ENCODE measurements at places on chromosomes 2 and 18. TPM values are rescaled to one million over a fixed set of nuclear protein-coding genes. Genes with fewer than 3 reads are reported as not detected.

- DNase-seq: no peak
These were observed 13.4 kb downstream of the PPP1R7 start for GRCh38 chr2:241163601-241164118.

NEMP2 gene
- total RNA-seq: 4.9 TPM

- DNase-seq: peak; percentile 58
These were observed 327.6 kb downstream of the NCKAP5 start for GRCh38 chr2:133240491-133241223.

GRCh38 chr2:200383380-200384110 is 77.1 kb downstream of the SPATS2L start:
- DNase-seq: no peak

GRCh38 chr18:10049747-10050146 is 135.9 kb downstream of the VAPA start:
- no peak for DNase-seq

DNA sequence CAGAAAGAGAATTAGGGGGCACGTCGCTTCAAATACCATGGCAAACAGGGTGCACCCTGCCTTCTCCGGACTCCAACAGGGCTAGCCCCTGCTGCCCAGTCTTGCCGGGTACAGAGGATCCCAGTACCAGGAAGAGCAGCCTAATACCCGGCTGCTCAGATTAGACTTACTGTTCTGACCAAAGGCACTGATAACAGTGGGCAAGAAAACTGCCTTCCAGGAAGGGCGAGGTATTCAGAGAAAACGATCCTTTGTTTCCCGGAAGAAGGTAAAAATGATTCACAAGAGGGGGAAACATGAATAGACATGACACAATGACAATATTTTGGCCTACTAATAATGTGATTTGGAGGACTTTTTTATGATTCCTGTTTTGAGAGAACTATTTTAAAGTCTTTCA is 99.9 kb downstream of the SS18 start:
- DNase-seq: no peak

GRCh38 chr2:227472265-227473121 is 537 bp downstream of the AGFG1 start:
- peak; percentile 23 for DNase-seq

DNA sequence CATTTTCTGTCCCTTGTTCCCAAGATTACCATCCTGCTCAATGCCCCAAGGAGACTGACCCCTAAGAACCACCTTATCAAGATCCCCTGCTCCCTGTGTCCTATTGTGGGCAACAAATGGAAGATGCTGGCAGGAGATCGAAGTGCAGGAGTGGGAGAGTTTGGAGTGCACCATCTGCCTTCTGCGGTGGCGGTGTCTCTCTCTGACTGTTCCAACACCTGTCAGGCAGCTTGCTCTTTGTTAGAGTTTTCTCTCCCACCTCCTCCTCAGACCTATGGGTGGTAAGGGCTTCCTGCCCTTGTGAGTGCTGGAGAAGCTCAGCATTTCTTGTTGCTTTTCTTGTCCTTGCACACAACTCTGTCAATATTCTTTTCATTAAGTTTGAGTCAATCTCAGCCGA is 64.1 kb upstream of the SPHKAP start:
- peak; percentile 76 for DNase-seq

DNA sequence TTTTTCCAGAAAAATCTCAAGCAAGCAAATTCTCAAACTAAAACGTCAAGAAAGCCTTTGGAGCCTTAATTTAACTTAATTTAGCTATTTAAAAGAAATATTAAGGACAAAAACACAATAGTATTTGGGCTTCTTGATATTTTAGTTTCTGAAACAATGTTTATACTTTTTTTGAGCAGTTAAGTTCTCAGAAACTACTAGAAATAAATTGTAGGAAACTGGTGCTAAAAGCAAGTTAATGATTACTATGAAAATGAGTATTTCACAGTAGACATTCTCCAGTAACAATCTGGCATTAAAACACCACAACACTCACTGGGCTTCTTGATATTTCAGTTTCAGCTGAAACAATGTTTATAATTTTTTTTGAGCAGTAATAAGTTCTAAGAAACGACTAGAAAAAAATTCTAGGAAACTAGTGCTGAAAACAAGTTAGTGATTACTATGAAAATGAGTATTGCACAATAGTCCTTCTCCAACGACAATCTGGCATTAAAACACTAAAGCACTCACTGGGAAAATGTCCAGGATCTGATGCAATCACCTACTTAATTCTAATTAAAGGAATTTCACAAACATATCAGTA is 45.1 kb downstream of the TRAK2 start:
- peak; percentile 60 for DNase-seq

DNA sequence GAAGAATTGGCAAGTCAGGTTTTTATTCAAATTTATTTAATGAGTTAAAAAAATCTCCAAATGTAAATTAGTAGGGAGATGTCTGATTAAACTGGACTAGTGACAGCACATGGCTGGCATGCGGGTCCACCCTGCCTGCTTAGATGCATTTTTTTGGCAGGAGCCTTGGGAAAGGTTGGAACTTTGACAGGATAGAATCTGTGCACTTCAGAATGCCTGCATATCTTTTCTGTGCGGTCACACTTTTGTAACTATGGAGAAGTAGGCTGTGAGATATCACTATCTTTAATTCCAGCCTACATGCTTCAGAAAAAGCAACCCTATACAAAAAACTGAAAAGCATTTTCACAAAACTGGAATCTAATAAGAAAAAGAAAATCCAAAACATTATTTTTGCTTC is 317.8 kb downstream of the MBD2 start:
- DNase-seq: peak; percentile 10

DNA sequence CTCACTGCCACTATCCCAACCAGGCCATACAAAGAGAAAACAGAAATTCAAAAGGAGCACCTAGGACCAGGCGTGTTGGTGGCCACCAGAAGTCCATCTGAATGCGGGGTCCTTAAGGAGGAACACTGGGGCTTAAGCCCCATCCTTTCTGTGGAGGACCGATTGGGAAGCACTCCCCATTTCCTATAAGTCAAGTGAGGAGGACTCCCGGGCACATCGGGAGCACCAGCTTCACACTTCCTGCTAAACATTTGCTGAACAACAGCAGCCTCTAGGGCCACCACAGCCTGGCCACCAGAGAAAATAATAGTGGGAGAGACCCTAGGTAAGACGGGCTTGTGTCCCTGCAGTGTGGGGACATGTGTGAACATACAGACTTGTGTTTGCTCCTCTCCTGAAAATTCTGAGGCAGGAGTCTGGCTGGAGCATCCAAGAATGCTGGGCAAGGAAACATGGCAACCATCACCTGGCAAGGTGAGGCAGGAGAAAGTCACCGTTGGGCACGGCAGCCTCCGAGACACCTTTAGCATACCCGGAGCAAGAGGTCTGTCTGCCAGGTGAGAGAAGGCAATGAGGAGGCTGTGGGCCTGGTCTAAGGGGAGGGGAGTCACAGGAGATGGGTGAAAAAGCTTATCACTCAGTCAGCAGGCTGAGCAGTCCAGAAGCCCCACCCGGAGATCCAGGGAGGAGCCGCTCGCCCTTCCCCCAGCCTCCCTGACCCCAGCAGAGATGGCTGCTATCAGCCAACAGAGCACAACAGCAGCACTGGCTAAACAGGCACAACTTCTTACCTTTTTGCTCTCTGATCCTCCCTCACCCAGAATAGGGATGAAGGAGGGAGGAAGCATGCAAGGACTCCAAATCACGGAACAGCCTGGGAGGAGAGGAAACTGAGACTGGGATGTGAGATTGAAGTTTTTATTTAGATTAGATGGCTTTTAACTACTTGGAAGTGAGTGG is 282.3 kb downstream of the EIPR1 start:
- DNase-seq: no peak

- DNase-seq: no peak
These were observed 2.2 kb downstream of the STAMBP start for GRCh38 chr2:73830871-73831401.

RGPD4 gene
- total RNA-seq: not detected

DNA sequence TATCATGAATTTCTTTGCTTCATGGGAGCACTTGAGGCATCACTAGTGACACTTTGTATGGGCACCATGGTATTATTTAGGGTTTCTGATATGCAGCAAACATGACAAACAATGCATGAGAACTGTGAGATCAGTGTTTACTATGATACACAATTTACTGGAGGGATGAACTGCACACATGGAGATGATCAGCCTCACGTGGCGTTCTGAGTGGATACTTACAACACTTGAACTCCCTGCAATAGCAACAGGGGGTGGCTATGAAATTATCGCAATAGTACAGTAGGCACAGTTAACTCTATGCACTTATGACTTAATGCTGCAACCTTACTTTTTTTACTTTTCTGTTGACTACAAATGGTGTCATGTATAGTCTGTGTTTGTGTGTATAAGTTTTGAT is 18.5 kb upstream of the UGT1A8 start:
- no peak for DNase-seq

GRCh38 chr2:233857511-233858141 is 3.3 kb upstream of the HJURP start:
- DNase-seq: peak; percentile 21

DNA sequence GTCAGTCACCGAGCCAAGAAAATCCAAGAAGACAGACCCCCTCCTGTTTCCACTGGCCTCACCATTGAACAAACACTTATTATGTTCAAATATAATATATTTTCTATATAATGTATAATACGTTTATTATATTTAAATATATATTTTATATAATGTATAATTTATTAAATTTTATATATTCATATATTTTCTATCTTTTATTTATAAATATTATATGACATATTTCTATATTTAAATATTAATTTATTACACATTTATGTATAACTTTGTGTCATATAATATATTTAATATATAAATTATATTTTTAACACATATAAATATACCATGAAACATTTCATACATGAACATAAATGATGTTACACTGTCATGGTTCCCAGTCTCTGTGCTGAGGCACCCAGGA is 60.9 kb upstream of the RMDN2 start:
- DNase-seq: no peak

DNA sequence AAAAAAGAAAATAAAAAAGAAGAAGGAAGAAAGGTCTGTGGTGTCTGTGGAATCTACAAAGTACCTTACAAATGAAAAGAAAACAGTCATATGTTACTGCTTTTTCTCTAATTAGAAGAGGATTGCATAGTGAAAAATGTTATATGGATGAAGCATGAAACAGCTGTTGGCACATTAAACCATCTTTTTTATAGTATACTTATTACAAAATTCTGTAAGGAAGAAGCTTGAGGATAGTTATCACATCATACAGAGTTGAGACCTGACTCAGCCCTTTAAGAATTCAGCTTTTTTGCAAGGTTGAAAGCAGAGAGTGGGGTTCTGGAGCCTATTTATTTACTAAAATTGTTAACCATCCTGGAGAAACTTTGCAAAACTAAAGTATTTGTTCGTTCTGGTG is 222.7 kb downstream of the PHLPP1 start:
- DNase-seq: no peak

CNDP1 gene
- not detected for total RNA-seq

- DNase-seq: peak; percentile 84
These were observed 223.7 kb downstream of the CYP26B1 start for GRCh38 chr2:71923887-71924533.

FAP gene
- total RNA-seq: not detected

GRCh38 chr2:79619976-79620375 is 107.1 kb downstream of the CTNNA2 start:
- no peak for DNase-seq

- no peak for DNase-seq
These were observed 15.8 kb downstream of the SNED1 start for GRCh38 chr2:241014224-241014623.

C1QL2 gene
- total RNA-seq: not detected

CXCR1 gene
- not detected for total RNA-seq

RESP18 gene
- not detected for total RNA-seq

- peak; percentile 37 for DNase-seq
These were observed 1.4 kb downstream of the CCDC85A start for GRCh38 chr2:56185101-56185581.

- no peak for DNase-seq
These were observed 13.1 kb downstream of the PKDCC start for GRCh38 chr2:42060718-42061619.

DNA sequence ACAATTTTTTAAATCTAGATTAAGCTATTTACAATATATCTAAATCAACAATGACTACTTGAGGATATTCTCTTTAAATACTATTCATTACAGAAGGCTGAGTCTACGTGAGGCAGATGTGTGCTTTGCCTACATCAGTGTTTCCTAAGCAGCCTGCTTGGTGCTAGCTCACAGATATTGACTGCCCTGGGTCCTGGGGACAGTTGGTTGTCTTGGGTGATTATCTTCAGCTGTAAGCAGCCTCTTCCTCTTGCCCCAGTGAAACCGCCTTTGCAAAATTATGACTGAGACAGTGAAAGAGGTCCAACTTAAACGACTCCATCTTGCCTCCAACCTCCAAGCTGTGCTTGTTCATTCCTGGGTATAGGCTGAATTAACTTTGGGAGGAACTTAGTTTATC is 39.6 kb upstream of the CCDC88A start:
- DNase-seq: no peak

GKN2 gene
- not detected for total RNA-seq

DNA sequence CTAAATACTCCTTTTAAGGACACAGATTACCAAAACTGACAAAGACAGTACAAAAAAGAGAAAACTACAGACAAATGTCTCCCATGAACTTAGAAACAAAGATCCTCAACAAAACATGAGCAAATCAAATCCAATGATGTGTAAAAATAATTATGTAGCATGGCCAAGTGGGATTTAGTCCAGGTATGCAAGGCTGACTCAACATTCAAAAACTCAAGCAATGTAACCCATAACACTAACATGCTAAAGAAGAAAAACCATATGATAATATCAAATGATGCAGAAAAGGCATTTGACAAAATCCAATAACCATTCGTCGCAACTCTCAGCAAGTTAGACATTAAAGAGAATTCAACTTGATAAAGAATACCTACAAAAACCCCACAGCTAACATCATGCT is 239.0 kb upstream of the KLHL29 start:
- DNase-seq: no peak

ASIC4 gene
- not detected for total RNA-seq

DNA sequence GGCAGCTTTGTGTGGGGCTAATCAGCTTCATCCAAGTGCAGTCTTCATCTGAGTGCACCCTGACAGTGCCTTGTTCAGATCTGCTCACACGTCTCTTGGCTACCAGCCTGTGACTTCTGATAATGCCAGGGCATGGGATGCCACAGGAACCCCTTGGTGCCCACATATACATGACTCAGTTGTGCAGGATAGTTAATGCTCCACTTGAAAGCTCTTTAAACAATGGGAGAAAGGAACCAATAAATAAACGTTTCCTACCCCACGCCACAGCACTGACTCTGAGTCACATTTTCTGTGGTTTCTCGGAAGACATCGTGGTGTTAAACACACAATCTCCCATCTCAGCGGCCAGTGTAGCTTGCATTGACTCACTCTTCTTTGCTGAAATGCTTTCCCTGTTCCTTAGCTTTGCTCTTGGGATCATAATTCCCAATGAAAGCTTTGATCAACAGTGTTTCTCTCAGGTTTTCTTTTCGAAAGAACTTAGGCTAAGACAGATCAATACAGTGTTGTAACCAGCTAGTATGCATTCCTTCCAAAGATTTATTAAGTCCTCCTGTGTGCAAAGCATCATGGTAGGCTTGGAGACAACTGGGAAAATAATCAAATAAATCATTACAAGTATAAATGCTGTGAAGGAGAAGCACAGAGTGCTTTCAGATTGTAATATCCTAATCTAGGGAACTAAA is 142.0 kb downstream of the COPS8 start:
- DNase-seq: no peak

ARHGAP28 gene
- total RNA-seq: 0.61 TPM

SLC23A3 gene
- total RNA-seq: not detected
